ENCODE measurements at places on chromosomes 2 and 18.

- DNase-seq, result no peak
Observed at GRCh38 chr18:49014605-49015267, 64.0 kb upstream of the SMAD7 start.

DNA sequence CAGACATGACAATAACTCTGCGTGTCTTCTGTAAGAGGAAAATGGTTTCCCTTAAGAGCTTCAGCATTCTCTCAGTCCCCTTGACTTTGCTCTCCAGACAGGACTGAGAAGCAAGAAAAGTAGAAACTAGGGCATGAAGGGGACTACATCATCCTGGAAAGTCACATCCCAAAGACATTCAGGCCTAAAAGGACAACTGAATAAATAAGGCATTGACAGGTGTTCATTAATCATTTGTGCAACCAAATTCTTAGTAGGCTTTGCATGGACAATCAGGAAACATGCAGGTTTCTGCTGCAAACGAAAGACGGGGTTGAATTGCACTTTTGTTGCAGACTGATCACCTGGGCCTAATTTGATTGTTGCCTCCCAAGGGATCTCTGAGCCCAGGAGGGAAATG, 1.2 kb upstream of the SGPP2 start:
- no peak for DNase-seq

DNA sequence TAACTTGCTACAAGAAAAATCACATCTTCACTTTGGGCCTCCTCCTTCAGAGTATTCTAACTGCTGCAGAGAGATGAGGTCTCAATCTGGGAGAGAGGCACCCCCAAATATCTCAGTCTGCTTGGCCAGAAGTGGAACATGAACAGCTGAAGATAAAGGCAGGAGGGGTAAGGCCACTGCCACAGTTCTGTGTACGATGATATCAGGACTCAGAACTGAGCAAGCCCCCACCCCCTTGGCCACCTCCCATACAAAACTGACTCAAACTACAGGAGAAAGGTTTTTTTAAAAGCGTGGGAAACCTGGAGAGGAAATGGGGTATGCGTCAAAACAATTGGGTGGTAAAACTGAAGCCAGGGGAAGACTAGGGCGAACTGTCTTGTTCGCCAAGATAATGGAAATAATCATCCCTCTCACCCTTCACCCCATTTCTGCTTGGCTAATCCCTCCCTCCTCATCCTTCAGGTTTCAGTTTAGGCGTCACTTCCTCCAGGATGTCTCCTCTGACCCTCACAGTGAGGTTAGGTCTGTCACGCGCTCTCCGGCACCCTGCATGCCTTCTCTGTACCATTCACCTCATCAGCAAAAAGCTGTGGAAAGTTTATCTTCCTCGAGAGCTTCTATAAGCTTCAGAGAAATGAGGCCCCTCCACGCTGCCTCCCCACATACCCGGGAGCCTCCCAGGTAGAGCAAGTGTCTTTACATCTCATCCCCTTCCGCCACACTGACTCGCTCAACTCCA, 64.4 kb downstream of the SFXN5 start:
- DNase-seq, result no peak

GRCh38 chr18:77339093-77339492, 89.4 kb downstream of the GALR1 start:
- DNase-seq, result no peak

GRCh38 chr2:65686928-65687521, 254.6 kb upstream of the SPRED2 start:
- DNase-seq, result no peak

GRCh38 chr2:195830968-195831950, 174.2 kb downstream of the SLC39A10 start:
- no peak for DNase-seq

- DNase-seq, result no peak
Observed at GRCh38 chr18:79547413-79548076, 132.1 kb upstream of the CTDP1 start.

DNA sequence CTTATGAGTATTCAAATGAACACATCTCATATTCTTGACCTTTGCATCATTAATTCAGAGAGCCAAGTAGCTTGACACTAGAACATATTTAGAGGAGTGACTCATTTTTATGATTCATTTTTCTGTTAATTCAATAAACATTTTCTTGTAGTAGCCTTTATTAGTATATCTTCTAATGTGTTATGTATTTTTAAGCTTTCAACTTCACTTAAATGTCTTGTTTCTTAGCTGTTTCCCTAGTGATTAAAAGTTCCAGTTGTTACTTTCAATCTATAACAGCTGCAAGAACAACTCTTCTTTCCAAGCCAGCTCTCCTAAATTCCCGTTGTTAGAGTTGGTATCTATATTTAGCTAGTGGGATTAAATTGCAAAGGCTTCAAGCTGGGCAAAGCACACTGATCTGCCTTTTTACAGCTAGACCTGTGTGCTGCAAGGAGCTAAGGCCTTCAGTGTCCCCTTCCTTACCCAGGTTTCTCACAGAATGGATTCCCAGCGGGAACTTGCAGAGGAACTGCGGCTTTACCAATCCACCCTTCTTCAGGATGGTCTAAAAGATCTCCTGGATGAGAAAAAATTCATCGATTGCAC, at the start of gene KLHL41:
Gene KLHL41, plus strand, starts transcription at position 405 of the 588 bp plus-strand sequence. Its CDS starts 77 bp downstream, at position 482.
- no peak for DNase-seq

- DNase-seq, result no peak
Observed at GRCh38 chr2:182836451-182836850, 30.0 kb downstream of the FRZB start.

DNA sequence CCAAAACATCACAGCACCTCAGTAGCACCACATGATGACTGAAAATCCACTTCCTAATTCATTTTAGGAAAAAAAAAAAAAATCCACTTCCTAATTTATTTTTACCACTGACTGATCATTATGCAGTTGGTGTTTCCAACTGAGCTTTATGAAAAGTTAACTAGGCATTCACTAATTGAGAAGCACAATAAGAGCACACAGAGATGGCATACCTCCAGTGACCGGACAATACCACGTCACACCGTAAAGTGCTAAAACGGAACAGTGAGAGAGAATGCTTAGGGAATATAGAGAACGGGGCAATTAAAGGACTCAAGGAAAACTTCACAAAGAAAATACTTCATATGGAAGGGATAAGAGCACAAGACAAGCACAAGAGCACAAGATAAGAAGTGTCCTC, 212.5 kb downstream of the NBAS start:
- DNase-seq, result no peak

- DNase-seq, result no peak
Observed at GRCh38 chr2:27078267-27079194, at the start of gene EMILIN1. Gene EMILIN1 (plus strand): TSS chr2:27078615. CDS start chr2:27079066, 451 bp downstream.

DNA sequence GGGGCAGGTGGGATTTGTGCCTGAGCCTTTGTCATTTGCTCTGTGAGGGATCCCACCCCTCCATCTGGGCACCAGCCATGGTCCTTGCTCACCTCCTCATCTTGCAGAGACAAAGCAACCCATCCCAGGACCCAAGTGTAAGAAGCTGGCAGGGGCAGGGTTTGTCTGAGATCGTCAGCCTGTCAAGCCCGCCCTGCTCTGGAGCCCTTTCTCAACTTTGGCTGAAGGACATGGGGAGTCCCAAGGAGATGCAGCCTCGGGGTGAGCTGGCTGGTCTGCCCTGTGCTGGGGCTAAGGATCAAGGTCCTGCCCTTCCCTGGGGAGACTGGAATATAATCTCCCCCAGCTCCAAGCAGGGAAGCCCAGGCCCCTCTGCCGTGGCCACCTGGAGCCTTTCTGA, 86.0 kb downstream of the CAPN13 start:
- no peak for DNase-seq

GRCh38 chr18:73920033-73920432, 227.6 kb downstream of the FBXO15 start:
- no peak for DNase-seq

DNA sequence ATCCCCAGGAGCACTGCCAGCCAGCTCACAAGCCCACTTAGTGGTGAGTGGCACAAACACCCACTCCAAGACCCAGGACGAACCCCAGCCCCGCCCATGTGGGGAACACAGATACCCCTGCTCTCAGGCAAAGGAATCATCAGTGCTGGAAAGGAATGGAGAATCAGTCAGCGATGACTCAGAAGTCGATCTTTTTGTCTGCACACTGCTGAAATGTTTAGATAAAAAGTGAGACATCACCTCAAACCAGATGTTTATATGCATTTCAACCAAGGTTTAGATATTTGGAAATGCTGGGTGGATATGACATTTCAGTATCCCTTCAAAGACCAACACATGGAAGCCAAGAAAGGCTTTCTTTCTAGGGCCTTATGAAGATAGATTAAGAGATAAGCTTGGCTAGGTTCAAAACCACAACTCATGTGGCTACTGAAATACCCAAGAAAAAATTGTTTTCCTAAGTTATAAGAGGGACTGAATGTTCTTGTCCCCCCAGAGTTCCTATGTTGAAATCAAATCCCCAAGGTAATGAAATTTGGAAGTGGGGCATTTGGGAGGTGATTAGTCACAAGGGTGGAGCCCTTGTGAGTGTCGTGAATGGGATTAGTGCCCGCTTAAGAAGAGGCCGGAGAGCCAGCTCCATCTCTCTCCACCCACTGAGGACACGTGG, 43.7 kb downstream of the POU3F3 start:
- no peak for DNase-seq

DNA sequence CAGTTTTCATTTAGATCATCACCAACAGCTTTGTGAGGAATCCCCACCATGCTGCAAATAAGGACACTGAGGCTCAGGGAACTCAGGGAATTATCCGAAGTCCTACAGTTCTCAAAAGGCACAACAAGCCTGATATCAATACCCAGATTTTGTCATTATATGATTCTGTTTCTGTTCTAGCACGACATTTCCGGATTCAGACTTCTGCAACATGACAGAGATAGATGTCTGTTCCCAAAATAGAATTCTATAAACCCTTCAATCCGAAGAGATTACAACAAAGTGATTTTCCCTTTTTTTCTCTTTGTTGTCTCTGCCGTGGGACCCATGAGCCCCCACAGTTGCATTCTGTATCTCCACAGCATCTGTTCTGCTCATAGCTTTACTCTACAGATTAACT, 72.0 kb downstream of the DOCK10 start:
- DNase-seq, result no peak

GRCh38 chr2:170842785-170843184, 26.1 kb downstream of the GAD1 start:
- no peak for DNase-seq

DNA sequence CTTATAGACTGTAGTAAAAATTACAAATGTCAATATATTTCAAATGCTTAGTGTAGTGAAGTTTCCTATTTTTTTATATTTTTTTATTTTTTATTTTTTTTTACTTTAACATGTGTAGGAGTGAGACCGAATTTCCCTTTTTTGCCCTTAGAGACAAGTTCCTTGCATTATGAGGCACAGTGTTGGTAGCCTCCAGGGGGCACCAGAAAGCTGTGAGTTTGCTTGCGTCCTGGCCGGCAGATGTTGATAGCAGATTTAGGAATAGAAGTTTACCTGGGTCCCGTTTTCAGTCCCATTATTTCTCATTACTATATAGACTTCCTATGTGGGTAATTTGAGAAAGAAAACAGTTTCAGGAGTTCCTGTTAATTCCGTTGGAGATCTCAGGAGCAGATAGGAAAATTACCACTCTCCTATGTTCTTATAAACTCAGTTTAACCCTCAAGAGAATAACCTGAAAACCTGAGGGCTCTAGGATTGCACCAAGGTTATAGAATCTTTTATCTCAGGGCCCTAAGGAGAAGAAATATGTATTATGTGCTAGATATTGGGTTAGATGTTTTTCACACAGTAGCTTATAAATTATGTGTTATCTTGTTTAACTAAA, 157.5 kb upstream of the SESTD1 start:
- DNase-seq, result no peak

GRCh38 chr2:95342556-95343320, 45.6 kb downstream of the KCNIP3 start:
- no peak for DNase-seq

DNA sequence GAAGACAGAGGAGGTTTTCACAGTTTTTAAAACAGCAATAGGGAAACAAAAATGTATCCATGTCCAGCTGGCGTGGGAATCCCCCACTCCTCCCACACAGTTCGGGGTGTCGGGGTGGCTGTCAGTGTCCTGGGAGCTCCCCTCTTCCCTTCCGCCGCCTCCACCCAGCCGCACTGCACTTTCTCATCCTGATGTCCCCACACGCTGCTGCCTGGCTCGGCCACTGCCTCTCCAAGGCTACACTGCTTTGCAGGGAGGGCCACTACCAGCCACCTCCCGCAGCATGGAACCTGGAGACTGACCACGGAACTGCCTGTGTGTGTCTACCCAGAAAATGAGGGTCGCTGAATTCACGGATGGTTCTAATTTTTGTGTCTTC, 138.7 kb upstream of the CTDP1 start:
- no peak for DNase-seq

Data from activated CD8-positive, alpha-beta memory T cell treated with anti-CD3 and anti-CD28 coated beads for 4 hours (primary cell).